Activated CD8-positive, alpha-beta memory T cell treated with anti-CD3 and anti-CD28 coated beads for 4 hours (primary cell): ENCODE measurements at places on chromosomes 16 and 17.

DNA sequence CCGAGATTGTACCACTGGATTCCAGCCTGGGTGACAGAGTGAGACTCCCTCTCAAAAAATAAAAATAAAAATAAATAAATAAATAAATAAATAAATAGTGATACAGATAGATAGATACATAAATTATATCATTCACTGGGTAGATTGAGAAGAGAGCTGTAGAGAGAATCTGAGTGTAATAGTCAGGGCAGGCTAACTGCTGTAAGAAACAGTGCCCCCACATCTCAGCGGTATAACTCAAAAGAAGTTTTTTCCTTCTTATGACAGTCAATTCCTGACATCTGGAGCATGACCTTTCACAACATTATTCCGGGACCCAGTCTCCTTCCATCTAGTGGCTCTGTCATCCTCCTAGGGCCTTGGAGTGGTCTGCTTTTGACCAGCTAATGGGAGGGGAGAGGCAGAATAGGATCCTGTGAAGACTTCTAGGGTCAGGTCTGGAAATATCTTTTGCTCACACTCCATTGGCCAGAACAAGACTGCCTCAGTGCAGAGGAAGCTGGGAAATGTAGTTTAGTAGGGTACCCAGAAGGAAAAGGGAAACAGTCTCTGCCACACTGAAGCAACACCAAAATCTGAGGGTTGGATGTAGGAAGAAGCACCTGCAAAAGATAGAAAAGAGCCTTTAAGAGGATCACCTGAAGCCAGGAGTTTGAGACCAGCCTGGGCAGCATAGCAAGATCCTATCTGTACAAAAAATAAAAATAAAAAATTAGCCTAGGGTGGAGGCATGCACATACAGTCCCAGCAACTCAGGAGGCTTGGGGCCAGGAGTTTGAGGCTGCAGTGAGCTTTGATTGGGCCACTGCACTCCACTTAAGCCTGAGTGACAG lies 3.0 kb upstream of the QPRT start:
- DNase-seq, result no peak

GRCh38 chr16:50467943-50468748 lies 80.0 kb upstream of the NKD1 start:
- no peak for DNase-seq

GRCh38 chr16:8963010-8963820 lies 491 bp downstream of the USP7 start:
- DNase-seq, result no peak

DNA sequence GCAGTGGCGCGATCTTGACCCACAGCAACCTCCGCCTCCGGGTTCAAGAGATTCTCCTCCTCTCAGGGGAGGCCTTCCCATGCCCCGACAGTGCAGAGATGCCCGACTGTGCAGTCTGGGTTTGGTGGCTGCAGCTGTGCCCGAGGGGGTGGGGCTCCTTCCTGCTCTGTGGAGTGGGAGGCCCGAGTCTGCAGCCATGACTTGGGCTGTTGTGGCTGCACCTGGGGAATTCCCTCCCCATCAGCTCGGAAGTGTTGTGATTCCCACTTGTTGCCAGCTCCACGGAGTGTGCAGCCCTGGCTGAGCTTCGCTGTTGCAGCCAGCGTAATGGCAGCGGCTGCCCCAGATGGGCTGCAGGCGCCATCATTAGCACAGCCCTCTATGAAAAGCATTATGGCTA lies 66.4 kb upstream of the SMIM36 start:
- DNase-seq, result no peak

DNA sequence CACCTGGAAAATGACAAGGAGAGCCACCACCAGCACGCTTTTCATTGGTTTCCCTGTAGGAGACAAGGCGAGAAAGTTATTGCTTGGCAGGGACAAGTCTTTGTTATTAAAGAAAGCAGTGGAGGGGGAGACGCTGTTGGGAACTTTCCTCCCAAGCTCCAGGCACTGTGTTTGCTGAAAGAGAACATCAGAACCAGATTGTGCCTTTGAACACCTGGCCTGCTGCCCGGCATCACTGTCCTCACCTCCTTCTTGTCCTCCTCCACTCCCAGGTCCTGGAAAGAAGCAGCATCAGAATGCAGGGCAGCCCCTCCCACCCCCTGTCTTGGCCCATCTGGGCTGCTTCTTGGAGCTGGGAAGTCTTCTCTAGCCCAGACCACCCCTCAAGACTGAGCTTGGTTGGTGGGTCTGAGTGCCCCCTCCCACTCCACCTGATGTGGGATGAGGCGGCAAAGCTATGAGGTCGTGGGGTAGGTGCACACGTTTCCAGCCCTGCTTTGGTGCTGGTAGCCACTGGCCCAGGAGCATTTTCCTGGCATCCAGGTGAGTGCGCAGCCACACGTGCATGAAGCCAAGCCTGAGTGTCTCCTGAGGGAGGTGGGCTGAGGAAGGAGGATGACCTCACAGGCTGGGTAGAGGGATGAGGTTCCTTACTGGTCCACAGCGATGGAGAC lies 6.2 kb downstream of the CCR7 start:
- DNase-seq, result no peak

GRCh38 chr16:30005341-30006094 lies 5.3 kb downstream of the DOC2A start:
- no peak for DNase-seq

DNA sequence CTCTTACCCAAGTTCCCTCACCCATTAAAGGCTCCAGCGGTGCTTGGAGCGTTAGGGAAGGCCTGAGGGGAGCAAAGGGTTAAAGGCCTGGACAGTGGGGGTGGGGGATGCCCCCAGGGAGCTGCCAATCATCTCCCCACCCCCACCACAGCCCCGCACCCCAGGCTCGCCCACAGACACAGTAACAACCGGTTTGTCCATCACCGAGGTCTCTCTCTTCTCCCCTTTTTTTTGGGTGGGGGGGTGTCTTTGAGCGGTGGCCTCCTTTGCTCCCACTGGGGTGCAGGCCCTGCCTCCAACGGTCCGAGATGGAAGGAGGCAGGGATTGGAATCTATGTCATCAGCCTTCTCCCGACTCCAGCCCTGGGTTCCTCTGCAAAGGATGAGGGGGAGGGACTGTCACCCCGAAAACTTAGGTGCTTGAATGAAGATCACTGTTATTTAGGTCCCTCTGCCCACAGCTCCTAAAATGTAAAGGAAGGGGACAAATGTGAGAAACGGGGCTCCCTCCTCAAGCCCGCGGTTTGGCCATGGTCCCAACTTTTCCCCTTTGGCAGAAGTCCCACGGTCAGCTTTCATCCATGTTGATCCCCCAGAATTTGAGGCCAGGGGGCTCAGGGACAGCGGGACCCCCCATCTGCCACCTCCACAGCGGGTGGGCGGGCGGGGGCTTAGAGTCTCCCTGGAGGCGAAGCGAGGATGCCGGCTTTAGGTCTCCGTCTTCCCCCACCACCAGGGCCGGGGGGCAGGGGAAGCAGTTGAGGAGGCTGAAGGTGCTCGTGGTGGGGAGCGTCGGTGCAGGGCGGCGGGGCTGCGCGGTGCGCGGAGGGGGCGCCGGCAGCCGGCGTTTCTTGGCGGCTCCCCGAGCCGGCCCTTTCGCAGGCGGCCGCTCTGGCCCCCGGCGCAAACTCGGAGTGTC lies 1.7 kb downstream of the EPOP start:
- DNase-seq, result no peak

GRCh38 chr17:81151278-81151677 lies 14.0 kb upstream of the PVALEF start:
- DNase-seq, result no peak
